ENCODE measurements at places on chromosomes 2 and 18.

DNA sequence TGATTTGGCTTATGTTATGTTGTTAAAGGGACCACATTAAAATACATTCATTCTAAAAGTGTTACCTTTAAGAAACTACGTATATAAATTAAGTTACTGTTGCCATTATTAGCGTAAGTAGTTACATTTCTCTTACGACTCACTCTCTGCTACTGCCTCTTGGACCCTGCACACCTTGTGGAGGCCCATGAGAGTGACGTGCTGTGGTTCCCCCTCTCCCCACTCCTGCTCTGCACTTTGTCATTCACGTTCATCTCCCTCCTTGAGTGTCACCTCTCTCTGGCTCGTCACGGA, 830 bp upstream of the MERTK start:
- DNase-seq: no peak

- no peak for DNase-seq
Measured at GRCh38 chr2:43798300-43798699, 24.5 kb downstream of the DYNC2LI1 start.

GRCh38 chr2:220811952-220812570, 760.0 kb downstream of the EPHA4 start:
- DNase-seq: no peak

- peak; percentile 32 for DNase-seq
Measured at GRCh38 chr2:35973132-35973736, 382.3 kb upstream of the CRIM1 start.
